ENCODE measurements at places on chromosomes 1 and 21.

- DNase-seq = no peak
These were observed 60.2 kb upstream of the CFAP126 start for GRCh38 chr1:161427733-161428516.

DNA sequence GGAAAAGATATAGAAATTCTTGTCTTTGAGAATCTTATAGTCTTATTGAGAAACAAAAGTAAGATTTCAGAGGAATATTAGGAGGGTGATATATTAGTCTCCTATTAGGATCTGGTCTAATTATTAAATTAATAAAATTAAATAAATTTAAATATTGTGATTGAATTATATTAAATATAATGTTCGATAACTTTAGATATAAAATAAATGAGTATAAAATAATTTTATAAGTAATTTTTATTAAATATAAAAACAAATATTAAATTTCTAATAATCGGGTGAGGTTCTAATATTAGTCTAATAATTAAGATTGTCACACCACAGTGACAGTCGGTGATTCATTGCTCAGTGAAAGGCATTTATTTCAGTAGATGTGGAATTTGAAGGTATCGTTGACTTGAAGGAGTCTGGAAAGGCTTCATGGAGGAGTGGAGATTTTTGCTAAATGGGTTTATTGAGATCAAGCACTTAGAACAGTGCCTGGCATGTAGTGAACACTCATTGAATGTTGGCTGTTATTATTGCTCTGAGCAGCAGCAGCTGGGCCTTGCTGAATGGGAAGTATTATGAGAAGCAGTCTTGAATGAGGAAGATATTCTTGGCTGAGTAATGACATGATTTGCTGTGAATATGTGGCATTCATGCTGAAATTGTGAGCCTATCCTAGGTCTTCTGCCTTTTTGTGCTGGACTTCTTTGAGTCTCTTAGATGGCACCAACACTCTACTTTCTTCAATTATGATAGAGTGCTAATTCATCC lies 74.6 kb downstream of the USP25 start:
- DNase-seq = no peak

- DNase-seq = no peak
These were observed 130.8 kb downstream of the BEND5 start for GRCh38 chr1:48645883-48646282.

DNA sequence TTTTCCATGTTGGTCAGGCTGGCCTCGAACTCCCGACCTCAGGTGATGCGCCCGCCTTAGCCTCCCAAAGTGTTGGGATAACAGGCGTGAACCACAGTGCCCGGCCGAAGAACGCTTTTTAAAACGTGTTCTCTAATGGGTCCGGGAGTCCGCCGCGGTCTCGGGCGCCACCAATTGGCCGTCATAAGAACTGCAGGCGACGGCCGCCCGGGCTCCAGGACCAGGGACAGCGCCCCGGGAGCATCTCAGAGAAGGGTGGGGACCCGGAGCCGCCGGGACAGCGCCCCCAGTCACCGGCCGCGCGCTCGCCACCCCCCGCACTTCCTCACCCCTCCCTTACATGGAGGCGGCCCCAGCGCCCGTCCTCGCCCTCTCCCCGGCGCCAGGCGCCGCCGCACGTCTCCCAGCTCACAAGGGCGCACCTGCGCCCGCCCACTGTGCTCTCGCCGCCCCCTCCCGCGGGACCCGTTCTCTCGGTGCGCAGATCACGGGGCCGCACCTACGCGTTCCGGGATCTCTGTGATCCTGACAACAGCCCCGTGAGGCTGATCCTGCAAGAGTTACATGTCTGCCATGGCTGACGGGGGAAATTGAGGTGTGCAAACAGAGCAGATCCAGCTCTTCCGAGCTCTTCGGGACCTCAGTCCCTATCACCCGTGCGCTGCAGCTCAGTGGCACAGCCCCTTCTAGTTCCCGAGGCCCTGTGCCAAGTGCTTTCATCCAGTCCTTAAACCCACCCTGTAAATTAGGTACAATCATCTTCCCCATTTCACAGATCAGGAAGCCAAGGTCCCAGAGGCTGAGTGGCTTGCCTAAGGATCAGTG lies 9.8 kb downstream of the RAP1GAP start:
- DNase-seq = peak; percentile 10

- no peak for DNase-seq
These were observed 96.7 kb upstream of the GADD45A start for GRCh38 chr1:67588178-67588855.

- DNase-seq = no peak
These were observed 19.7 kb upstream of the SMIM12 start for GRCh38 chr1:34879230-34879629.

DNA sequence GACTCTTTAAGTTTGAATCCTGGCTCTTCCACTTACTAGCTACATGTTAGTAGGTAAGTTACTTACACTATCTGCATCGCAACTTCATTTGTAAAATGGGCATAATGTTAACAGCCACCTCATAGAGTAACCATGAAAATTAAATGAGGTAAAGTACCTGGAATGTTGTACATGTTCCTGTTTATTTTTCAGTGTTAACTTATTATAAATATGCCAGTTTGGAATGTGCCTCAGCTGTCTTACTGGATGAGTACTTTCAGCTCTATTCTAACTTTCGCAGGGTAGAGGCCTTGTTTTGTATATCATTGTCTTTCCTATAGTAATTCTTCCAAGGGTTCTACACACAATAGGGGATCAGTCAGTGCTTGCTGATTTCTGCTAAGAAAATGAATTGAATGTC lies 167.4 kb downstream of the DUSP10 start:
- DNase-seq = no peak

- DNase-seq = no peak
These were observed 170.8 kb downstream of the S1PR1 start for GRCh38 chr1:101407505-101408211.

GRCh38 chr1:217469983-217470382 lies 160.9 kb downstream of the GPATCH2 start:
- no peak for DNase-seq

DNA sequence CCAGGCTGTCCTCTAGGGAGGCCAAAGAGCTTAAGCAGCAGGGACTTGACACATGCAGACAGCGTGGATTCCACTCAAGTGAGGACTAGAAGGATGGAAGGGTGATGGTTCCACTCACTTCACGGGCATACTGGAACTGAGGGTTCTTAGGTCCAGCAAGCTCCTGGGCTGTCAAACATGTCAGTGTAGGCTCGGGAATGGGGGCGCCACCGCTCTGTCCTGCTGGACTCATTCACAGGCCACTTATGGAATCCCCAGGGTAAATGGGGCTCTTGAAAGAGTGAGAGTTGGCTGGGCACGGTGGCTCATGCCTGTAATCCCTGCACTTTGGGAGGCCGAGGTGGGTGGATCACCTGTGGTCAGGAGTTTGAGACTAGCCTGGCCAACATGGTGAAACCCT lies 27.7 kb upstream of the CSF3R start:
- DNase-seq = no peak

DNA sequence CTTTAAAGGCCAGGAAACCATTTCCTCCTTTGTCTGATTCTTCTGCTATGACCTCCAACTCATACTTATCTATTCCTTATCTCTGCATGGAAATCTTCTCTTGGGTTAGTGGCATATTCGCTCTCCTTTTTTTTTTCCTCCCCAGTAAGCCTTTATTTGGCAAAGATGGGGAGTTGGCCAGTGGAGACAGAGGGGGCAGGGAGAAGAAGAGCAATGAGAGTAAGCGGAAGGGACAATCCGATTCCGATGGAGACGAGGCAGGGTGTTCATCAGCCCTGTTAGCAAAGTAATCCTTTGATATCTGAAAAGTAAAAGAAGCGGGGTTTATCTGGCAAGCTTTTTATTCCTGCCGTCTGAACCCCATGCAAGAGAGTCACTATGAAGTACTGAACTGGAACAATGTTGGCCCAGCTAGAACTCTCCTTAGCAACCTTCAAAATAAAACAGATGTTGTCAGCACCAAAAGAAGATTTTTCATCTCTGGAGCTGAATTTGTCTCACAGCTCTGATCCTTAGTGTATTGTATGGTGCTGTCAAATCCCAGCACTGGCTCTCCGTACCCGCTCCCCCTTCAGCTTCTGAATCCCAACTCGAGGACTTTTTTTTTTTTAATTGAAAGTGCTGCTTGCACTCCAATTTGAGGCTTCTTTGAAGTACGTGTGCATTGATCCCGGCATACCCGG lies 40.9 kb downstream of the PTGFRN start:
- DNase-seq = no peak

- no peak for DNase-seq
These were observed 531.9 kb downstream of the PTPRC start for GRCh38 chr1:199170711-199171110.

DNA sequence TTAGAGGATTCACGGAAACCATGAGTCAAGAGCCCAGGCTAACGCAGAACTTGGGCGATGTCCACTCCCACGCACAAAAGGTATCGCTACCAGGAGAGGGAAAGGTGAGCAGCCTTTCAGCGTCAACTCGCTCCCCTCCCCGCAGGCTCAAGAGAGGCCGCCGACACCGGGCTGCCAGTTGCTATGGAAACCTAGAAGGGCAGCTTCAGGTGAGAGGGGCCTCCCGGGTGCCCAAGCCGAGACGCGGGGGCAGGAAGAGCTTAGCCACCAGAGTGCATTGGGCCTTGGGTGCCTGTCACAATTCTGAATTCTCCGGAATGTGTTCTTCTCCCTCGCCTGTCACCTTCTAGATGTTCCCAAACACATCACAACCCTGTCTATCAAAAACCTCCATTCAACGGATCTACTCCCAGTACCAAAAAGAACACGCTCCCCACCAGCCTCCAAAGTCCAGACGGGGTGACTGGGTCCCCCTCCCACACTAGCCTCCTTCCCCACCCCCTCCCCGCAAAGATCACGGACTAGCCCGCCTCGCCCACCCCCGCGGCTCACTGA lies 694 bp downstream of the MEAF6 start:
- no peak for DNase-seq

- no peak for DNase-seq
These were observed 631 bp upstream of the SPATC1L start for GRCh38 chr21:46184625-46185555.

- DNase-seq = no peak
These were observed 103.8 kb downstream of the ADSS2 start for GRCh38 chr1:244347942-244348341.

GRCh38 chr1:20873311-20873710 lies 86.2 kb upstream of the HP1BP3 start:
- no peak for DNase-seq

GRCh38 chr1:234478152-234478480 lies 863 bp downstream of the TARBP1 start:
- no peak for DNase-seq

- DNase-seq = no peak
These were observed 110.8 kb downstream of the LACTBL1 start for GRCh38 chr1:22861764-22862440.

- no peak for DNase-seq
These were observed 113.8 kb downstream of the UBR4 start for GRCh38 chr1:19096036-19096833.

DNA sequence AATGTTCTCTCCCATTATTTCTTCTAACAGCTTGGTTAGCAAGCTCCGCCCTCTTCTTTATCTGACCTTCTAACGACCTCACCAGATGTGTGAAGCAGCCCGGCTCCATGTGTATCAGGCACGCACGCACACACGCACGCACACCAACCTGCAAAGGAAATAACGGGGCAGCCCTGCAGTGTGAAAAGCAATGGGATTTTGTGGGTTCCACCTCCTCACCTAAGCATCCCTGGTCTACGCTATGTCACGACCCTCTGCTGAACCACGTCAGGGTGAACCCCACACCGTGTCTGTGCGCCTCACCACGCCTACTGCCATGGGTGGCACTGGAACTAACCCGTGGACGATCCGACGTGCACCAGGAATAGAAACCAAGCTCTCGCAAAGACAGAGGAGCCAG lies 10.4 kb downstream of the SSU72 start:
- DNase-seq = no peak

DNA sequence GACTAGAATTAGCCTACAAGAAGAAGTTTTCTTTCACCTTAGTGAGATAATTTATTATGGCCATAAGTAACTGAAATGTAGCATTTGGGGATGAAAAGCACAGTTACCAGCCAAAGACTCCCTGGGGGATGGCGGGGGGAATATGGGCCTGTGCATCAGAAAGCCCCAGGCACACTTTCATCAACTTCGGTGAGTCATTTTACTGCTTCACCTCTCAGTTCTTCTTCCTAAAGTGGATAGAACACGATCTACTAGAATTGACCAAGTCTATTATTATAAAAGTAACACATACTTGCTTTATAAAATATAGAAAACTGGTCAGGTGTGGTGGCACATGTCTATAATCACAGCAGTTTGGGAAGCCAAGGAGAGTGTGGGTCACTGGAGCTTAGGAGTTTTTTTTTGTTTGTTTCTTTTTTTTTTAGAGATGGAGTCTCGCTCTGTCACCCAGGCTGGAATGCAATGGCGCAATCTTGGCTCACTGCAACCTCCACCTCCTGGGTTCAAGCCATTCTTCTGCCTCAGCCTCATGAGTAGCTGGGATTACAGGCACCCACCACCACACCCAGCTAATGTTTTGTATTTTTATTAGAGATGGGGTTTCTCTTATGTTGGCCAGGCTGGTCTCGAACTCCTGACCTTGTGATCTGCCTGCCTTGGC lies 141.8 kb downstream of the ZZZ3 start:
- no peak for DNase-seq

GRCh38 chr21:16154321-16154720 lies 424.5 kb downstream of the USP25 start:
- no peak for DNase-seq

GRCh38 chr1:76013206-76013581 lies 61.4 kb upstream of the ST6GALNAC3 start:
- no peak for DNase-seq

DNA sequence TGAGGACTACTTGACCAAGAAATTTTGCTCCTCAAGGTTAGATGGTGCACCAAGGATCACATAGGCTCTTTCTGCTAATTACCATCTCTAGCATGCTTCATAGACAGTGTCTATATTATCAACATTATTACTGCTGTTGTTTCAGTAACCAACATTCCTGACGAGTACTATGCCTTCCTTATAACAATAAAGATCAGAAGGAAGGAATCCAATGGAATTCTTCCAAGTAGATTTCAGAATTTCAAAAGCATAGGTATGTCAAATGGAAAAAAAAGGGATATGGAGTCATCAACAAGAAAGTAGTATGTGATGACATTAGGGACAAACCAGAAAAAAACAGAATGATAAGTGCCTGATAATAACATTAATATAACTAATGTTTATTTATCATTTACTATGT lies 39.6 kb upstream of the LPGAT1 start:
- DNase-seq = no peak

DNA sequence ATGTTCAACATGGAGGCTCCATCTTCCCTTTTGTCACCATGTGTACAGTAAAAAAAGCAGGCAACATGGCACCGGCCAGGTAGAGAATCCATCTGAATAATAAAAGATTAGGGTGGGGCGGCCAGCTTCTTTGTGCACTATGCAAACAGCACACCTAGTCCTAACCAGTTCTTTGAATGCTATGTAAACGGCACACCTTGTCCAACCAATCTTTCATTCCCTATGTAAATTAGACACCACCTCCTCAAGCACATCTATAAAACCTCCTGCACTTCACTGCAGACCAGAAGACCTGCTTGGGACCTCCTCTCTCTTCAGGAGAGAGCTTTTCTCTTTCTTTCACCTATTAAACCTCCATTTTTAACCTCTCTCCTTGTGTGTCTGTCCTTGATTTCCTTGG lies 28.2 kb downstream of the TFB2M start:
- DNase-seq = no peak

Measured in AG09319 (cell line).